ENCODE measurements at places on chromosomes 11 and 22. TPM values are rescaled to one million over a fixed set of nuclear protein-coding genes. Genes with fewer than 3 reads are reported as not detected.

UBQLNL gene
- not detected for total RNA-seq

TMPRSS5 gene
- 0.07 TPM for total RNA-seq

GRIK4 gene
- 0.14 TPM for total RNA-seq

OR52A5 gene
- not detected for total RNA-seq

TMPRSS6 gene
- not detected for total RNA-seq

TCN1 gene
- total RNA-seq = not detected

MFRP gene
- total RNA-seq = not detected

TNNT3 gene
- not detected for total RNA-seq

LMO2 gene
- total RNA-seq = 2.5 TPM

MISFA gene
- total RNA-seq = not detected

HORMAD2 gene
- total RNA-seq = not detected

APOBEC3A gene
- 0.34 TPM for total RNA-seq

PSMC3 gene
- total RNA-seq = 126 TPM

RTN4R gene
- total RNA-seq = 18.2 TPM

SYCE3 gene
- total RNA-seq = 0.71 TPM

Measured in kidney epithelial cell (primary cell).